ENCODE measurements at places on chromosomes 11 and 22. TPM values are rescaled to one million over a fixed set of nuclear protein-coding genes. Genes with fewer than 3 reads are reported as not detected.

- no peak for ATAC-seq
Measured at GRCh38 chr11:17633987-17634775, 85.2 kb upstream of the MYOD1 start.

- ATAC-seq, result no peak
Measured at GRCh38 chr11:35009191-35009943, 92.9 kb downstream of the PDHX start.

DNA sequence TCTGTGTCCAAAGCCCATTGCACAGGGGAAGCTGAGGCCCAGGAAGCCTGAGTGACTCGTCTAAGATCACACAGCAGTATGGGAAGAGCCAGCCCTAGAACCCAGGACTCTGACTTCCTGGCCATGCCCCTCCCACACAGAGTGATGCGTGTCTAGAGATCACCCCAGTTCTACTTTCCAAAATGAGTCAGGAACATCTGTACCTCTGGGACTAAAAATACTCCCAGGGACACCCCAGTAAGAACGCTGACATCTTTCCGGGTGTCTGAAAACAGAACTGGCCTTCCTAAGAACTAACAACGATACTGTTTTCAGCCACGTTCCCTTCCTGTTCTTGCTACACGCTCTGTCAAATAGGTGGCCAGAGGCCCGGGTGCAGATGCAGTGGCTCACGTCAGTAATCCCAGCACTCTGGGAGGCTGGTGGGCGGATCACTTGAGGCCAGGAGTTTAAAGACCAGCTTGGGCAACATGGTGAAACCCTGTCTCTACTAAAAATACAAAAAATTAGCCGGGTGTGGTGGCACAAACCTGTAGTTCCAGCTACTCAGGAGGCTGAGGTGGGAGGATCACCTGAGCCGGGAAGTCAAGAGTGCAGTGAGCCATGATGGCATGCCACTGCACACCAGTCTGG lies 21.7 kb upstream of the PDGFB start:
- no peak for ATAC-seq

- no peak for ATAC-seq
Measured at GRCh38 chr11:105911454-105911853, 110.6 kb downstream of the MSANTD4 start.

DNA sequence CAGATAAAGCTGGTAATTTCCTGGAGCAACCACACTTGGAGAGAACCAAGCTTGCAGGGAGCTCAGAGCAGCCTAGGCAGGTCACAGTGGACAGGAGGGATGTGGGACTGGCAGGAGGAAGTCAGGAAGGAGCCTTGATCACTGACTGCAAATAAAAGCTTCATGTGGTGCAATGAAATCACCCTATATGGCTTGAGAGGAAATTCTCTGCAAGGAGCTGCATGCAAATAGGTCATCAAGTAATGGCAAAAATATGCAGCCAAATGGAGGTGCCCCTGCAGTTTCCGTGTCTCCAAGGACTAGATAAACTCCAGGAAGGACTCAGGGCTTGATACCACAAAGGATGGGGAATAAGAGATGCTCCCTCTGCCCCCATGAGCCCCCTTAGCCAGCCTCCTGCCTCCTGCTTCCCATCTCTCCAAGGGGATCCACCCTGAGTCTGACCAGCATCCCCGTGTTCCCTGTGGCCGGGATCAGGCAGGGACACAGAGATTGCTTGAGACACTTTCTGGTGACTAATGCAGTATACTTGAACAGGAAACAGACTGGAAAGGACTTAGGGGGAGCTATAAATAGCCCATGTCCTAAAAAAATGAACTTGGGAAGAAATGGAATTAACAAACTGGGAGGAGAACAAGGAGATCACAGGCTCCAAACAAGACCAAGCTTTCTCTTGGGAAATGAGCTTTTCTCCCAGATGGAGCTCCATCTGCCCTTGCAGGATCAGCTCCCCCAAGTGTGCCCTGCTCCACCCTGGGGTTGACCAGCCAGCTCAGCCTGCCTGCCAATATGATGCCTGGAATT lies 23.9 kb upstream of the MICAL2 start:
- no peak for ATAC-seq

DNA sequence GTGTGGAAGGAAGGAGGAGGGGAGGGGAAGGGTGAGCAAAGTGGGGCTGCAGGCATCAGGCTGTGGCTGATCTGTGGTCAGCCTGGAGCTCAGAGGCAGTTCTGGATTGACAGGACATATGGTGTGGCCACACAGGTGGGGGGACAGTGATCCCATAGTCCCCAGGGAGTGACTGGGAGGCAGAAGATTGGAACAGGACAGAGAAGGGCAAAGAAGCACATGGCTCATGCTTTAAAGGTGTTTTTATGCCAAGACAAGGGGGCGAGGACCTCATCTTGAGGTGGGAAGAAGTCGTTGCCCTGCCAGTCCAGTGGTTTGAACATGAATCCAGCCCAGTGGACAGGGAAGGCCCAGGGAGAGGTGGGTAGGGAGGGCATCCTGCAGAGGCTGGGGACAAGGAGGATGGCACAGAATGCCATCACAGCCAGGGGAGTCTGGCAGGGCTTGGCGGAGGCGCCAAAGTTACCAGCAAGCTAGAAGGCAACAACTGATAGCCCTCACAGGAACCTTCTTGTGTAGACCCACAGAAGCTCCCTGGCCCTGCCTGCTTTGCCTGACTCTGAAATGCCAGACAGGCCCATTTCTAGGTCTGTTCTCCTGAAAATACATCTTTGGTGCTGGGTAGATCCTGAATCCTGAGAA lies 3.1 kb downstream of the BET1L start:
- no peak for ATAC-seq

- ATAC-seq, result no peak
Measured at GRCh38 chr11:27416568-27417176, 53.7 kb upstream of the CCDC34 start.

- ATAC-seq, result peak; percentile 74
Measured at GRCh38 chr11:92269021-92269420, 44.4 kb downstream of the FAT3 start.

LSP1 gene
- 0.89 TPM for total RNA-seq

TMEM151A gene
- 3.7 TPM for total RNA-seq
